ENCODE measurements at places on chromosomes 11 and 22.

GRCh38 chr22:36239150-36239400 is 252 bp downstream of the APOL2 start:
- DNase-seq: no peak

DNA sequence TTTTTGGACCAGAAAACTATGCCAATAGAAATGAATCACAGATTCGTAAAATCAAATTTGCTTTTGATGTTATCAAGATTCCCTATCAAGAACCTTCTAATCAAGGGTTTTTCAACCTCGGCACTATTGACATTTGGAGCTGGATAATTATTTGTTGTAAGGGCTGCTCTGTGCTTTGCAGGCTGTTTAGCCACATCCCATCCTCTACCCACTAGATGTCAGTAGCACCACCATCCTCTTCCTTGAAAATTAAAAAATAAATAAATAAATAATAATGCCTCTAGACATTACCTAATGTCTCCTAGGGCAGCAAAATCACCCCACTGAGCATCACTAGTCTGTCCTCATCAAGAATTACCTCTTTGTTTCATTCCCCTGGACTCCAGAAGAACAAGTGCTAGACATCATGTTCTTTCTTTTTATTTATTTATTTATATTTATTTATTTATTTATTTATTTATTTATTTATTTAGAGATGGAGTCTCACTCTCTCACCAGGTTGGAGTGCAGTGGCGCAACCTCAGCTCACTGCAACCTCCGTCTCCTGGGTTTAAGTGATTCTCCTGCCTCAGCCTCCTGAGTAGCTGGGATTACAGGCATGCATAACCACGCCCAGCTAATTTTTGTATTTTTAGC is 744.7 kb downstream of the KCNA4 start:
- no peak for DNase-seq

DNA sequence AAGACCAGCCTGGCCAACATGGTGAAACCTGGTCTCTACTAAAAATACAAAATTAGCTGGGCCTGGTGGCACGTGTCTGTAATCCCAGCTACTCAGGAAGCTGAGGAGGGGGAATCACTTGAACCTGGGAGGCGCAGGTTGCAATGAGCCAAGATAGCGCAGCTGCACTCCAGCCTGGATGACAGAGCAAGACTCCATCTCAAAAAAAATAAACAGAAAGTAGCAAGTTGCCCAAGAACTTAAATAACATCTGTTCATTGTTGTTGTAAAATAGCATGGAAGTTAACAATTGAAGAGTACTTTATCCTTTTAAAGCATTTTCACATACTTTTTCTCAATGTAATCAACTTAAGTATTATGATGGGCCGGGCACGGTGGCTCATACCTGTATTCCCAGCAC is 5.7 kb downstream of the AMBRA1 start:
- no peak for DNase-seq

DNA sequence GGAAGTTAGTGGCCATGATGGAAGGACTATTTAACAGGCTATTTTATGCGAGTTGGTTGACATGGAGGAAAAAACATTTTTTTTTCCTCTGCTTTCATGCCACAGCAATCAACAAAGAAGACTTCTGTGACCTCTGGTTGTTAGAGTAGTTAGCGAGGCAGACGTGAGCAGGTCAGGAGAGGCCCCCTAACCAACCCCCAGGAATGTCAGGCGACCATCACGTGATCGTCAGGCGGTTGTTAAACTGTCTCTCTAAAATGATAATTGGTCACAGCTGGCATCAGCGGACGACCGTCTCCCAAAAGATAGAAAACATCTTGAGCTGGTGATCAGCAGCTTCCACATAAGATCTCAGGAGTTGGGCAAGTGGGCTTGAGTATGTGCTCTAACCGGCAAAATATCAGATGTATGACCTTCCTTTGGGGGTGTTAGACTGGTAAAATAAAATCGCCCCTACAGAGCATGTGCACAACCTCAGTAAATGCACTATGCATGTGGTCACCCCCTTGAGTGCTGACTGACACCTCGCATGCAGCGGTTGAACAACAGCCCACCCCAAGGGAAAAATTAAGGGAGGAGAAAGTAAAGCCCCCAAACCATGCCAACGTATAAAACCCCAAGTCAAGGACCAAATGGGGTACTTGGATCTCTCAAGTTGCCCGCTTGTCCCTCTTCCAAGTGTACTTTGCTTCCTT is 20.9 kb upstream of the NARS2 start:
- no peak for DNase-seq

DNA sequence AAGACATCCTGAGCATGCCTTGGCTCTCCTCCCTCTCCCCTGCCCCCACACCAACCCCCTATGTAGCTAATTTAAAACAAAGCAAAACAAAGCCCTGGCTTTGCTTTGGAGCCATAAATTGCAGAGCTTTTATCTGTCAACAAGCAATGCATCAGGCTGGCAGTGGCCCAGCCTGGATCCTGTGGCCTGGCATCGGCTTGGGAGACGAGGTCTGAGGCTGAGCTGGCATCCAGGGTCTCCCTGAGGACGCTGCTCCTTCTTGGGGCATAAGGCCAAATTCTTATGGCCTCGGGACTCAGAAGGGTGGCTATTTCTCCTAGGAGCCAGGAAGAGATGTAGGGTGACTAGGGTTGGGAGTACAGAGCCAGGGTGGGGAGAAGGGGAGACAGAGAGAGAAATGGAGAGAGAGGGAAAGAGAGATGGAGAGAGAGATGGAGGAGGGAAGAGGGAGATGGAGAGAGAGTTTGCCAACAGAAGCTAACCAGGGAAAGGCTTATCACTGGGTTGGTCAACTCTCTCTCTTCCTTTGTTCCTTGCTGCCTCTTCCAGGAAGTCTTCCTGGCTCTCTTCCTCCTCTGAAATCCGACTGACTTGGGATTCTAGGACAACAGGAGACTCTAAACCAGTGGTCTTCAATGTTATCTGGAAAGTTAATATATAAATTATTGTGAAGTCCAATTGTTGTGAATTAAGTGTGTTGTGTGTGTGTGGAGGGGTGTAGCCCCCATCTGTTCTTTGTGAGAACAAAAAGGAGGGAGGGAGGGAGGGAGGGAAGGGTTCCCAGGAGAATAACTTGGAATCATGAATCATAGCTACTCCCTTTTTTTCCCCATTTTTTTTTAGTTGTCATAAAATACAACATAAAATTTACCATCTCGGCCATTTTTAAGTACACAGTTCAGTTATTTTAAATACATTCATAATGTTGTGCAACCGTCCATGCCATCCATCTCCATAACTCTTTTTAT is 29.1 kb downstream of the TSPAN18 start:
- peak; percentile 70 for DNase-seq

DNA sequence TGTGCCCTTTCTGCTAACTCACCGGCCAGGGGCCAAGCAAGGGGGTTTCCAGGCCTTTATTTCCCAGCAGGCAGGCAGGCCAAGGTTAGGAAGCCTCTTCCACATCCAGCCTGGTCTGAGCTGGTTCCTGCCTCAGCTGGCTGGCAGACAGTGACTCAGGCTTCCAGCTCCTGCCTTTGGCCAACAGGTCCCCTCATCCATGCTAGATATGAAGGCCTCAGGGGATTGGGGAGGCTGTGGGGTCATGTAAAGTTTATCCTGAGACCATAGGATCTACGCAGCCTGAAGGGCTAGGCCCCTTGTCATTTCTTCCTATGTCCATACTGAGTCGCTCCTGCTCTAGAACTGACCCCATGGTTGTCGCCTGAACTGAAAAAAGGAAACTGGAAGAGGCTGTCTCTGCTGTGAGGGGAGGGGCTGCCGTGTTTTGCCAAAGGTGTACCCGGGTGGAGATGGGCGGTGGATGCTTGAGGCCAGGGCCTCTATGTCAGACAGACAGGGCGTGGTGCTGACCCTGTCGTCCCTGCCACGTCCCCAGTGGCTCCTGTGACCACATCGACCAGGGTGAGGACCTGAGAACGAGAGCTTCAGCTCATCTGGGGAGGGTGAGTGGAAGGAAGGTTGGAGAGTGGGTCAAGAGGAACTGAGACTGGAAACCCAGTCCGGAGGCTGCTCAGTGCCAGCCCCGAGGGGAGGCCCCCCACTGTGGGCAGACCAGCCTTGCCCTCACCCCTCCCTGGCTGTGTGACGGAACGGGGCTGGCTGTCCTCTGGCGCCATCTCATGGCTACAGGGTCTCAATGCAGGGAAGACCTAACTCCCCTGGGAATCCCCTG is 17.0 kb downstream of the P2RY6 start:
- peak; percentile 44 for DNase-seq

- DNase-seq: no peak
Measured at GRCh38 chr22:46851311-46851710, 88.9 kb downstream of the TBC1D22A start.

Measured in G401 (cell line).